ENCODE measurements at places on chromosomes 4 and X.

GRCh38 chrX:44723426-44723825 is 120.4 kb upstream of the DUSP21 start:
- DNase-seq = no peak

GRCh38 chr4:55637272-55637820 is 1.2 kb upstream of the NMU start:
- DNase-seq = no peak

DNA sequence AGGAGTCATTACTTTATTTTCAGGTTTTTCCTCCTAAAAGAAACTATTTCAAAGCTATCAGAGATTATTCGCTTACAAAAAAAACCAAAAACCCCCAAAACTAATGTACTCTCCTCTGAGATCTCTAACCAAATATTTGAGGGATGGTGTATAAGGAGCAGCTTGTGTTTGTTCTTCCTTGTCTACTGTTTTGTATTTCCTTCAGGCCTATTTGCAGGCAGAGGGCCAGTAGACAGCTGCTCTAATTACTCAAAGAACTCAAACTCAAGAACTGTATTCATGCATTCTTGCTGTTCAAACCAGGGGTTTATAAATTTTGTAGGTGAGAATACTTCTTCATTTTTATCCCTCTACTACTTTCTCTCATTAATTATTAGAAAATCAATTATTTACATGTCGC is 51.3 kb downstream of the SH3RF1 start:
- no peak for DNase-seq

GRCh38 chr4:105022811-105023667 is 123.6 kb upstream of the TET2 start:
- DNase-seq = no peak

DNA sequence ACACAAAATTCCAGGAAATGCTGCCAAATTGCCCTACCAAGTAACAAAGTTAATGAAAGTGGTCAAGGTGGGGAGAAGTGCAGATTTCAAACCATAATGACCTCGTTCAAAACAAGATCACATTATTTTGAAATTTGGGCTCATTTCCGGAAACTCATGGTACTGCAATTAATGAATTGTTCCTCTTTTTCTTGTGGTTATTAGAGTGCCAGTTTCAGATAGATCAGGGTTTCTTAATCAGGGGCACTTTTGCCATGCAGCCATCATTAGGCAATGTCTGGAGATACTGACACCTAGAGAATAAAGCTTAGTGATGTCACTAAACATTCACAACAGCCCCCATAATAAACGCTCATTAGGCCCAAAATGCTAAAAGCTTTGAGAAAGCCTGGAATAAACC is 381.5 kb upstream of the GALNT7 start:
- DNase-seq = no peak

DNA sequence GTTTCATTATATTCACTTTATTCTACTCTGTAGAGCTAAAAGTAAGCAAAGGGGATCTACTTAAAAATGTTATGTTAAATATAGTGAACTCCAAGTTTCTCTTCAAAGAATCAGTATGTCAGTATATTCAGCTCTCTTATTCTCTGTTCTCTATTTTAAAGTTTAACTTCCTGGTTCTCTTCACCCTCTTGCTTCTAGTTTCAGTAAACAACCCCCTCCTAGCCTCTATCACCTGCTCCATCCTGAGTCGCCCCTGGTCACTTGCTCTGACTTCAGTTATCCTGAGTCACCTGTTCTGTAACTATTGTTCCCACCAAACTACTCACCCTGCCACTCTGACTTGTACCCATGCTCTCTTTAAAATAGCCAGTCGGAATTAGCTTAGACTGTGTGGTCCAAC is 180.9 kb upstream of the AADAT start:
- DNase-seq = no peak

DNA sequence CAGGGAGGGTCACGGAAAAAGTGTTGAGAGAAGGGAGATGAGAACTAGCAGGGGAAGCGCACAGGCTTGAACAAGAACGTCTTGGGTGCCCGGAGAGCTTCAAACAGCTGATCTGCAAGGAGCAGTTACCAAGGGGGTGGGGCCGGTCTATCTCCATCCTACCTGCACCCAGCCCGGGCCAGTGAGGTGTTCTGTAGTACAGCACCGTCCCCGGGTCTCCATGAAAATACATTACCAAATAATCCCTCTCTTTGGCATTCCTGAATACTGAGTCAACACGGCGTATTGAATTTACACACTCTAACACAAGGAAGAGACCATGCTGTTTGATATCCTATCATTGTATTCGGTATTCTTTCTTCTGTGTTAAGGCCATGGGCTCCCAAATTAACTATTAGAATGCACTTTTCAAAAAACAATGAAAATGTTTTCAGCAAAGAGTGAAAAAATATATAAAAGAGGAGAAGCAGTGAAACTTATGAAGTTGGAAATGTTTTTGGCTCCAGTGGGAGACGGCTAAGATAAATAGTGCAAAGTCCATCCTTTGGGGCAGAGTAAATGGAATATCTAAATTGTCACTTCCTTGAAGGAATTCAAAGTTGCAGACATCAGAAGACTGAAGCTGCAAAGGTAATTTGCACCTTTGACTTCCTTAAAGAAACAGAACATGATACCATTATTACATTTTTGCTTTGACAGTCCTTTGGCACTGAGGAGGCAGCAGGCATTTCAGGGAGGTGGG is 90.3 kb downstream of the DHRSX start:
- DNase-seq = no peak

DNA sequence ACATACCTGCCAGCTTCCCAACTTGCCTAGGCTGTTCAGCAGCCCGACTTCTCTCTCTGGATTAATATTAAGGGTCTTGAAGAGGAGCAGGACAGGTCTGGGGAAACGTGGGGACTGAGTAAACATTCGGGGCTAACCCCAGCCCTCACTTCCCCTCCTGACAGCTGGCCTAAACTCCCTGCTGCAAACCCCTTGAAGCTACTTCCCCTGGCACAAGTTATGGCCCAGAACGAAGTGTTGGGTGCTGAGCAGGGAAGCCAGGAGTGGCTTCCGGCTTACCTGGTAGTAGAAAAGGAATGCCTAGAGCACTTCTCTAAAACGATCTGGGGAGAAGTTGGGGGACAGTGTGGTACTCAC is 200.0 kb downstream of the BCOR start:
- no peak for DNase-seq

GRCh38 chr4:36665985-36666527 is 384.6 kb downstream of the DTHD1 start:
- DNase-seq = no peak

All from stimulated activated CD4-positive, alpha-beta T cell treated with anti-CD3 and anti-CD28 coated beads, TNF-alpha, amount 100 ng/mL, for 1 hour (primary cell).